OCI-LY7 (cell line): ENCODE measurements at places on chromosomes 7 and 10.

DNA sequence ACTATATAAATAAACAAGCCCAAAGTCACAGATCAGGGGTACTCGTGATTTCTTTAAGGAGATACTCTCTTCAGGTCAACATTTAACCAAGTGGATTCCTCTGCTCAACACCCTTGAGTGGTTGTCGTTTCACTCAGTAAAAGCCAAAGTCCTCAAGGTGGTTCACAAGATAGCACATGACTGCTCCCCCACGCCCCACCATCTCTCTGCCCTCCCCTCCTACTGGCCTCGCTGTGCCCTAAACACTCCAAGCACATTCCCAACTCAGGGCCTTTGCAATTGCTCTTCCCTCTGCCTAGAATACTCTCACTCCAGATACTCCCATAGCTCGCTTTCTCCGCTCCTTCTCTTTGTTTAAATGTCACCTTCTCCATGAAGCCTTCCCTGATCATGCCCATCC, 72.1 kb upstream of the FHIP2A start:
- no peak for DNase-seq

DNA sequence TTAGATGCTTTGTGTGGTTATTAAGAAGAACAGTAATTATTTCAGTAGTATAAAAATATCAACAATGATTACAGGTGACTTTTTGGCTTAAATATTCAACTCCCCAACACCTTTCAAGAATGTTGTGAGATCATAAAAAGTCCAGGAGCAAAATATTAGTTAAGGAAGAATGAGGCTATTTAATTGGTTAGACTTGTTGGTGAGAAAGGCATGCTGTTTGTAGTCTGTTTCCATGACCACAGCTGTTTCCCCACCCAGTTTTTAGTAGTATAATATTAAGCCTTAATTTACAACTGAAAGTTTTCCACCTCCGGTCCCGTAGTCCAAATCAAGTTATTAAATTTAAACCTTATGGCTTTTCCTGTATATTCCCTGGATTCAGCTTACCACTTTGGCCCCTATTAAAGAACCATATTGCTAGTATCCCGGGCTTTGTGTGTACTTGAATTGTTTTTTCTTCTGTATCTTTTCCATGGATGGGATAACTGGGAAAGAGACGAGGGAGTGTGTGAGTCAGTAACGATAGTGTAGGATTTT, 133.3 kb downstream of the CELF2 start:
- DNase-seq = no peak

- no peak for DNase-seq
Observed at GRCh38 chr7:30040938-30041337, 12.7 kb downstream of the PLEKHA8 start.

GRCh38 chr7:84617265-84618030, 422.9 kb upstream of the SEMA3A start:
- no peak for DNase-seq

GRCh38 chr10:70993051-70993450, 104.7 kb upstream of the PCBD1 start:
- no peak for DNase-seq

- DNase-seq = no peak
Observed at GRCh38 chr7:28280516-28280915, 99.9 kb upstream of the JAZF1 start.

DNA sequence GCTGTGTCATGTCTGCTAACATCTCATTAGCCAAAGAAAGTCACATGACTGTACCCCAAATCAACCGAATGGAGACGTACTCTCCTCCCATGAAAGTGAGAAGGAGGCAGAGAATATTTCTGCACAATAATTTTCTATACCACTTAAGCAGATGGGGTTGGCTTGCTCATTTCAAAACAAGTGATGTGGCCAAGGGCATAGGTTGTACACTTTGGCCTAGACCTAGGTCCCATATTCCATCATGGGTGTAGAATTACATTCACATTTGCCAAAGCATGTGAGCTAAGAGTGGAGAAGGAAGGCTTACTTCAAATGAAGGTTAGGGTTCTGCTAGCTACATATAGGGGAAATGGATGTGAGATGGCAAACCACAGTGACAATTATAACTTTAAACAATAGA, 83.0 kb downstream of the ZNF365 start:
- DNase-seq = no peak

GRCh38 chr7:117854186-117854585, 19.1 kb downstream of the CTTNBP2 start:
- DNase-seq = no peak

DNA sequence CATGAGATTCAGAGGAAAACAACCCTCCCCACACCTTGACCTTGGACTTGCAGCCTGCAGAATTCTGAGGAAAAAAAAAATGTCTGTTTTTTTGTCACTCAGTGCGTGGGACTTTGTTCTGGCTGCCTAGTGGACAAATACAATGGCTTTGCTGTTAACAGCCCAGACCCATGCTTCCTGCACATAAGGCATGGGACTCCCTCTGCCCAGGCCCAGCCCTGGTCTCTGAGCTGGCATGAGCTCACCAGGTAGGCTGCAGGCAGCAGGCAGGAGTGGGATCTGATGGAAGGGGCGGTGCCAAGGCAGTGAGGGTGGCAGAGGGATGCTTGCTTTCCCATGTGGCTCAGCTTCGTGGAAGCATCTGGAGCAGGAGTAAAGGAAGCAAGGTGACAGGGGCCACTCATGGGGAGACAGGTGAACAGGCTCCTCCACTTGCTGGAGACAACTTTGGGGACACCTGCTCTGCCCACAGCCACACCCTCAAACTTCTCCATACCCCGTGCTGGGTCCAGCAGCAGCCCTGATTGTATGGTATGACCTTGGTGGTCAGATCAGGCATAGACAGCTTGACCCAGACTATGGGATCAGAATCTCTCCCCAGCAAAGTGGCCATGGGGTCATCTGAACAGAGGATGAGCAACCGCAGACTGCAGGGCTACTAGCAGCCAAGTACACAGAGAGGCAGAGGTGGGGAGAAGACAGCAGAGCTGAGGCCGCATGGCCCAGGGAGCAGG, 27.0 kb downstream of the ANXA8 start:
- DNase-seq = no peak

DNA sequence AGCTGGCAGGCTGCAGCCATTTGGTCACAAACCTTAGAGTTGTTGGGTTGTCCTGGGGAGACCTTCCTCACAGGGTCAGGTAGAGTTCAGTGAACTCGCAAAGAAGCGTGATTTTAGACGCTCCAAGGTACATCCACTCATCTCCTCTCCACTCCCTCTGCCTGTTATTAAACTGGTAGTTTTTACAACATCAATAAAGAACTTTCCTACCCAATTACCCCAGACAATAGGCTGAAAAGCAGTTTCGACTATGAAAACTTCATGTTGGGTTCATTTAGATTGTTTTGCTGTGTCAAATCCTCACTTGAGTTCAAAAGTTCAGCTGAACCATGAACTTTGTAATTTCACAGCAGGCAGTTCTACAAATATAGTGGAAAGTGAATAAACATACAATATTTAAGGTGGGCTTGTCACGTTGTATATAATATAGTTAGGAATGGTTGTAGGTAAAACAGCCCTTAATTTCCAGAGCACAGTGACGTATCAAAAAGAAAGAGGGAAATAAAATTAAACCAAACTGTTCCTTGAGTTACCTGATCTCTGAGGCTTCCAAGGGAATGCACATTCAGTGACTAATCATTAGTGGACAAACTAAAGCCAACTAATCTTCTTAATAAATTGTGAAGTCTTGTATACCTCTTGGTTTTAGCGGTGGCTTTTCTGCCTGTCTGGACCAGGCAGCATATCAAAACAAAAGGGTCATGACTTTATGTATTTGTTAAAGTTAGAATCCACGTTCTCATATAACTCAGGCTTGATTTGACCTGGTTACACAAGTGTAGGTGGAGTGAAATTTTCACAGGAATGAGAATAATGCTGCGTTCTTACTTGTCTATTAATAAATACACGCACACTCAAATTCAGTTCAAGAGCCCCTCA, 100.5 kb downstream of the CYP26A1 start:
- DNase-seq = no peak

- DNase-seq = no peak
Observed at GRCh38 chr10:3099291-3100092, 32.1 kb downstream of the PFKP start.

DNA sequence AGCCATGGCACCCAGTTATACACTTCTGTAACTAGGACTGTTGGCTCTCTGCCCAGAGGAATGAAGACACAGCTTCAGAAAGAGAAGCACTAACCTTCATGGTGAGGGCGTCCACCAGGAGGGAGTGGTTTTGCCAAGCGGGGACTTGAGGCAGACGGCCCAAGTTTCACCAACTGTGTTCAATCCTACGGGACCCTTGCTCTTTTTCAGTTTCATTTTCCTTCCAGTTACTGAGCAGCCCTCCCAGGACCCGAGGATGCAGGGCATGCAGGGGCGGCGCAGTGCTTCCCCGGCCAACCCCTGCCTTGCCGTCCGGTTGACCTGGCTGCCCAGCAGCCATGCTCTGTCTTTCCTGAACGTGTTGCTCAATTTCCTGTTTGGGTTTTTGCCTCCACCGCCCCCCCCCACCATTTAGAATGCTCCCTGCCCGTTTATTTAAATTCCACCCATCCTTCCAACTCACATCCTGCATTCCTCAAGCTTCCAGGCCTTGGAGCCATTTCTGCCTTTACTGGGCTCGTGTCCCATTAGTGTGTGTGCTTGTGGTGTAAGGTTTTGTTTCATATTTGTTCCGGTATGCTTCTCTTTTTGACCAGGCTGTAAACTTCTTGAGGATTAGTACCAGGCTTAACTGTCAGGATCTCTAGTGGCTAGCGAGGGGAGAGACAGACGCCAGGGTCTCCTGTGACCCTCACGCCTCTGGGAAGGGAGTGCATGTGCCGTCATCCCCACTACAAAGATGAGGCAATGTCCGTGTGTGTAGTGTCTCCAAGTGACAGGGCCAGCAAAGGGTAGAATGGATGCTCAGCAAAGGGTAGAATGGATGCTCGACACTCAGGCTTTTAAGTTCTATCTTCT, 31.6 kb downstream of the IL15RA start:
- no peak for DNase-seq

DNA sequence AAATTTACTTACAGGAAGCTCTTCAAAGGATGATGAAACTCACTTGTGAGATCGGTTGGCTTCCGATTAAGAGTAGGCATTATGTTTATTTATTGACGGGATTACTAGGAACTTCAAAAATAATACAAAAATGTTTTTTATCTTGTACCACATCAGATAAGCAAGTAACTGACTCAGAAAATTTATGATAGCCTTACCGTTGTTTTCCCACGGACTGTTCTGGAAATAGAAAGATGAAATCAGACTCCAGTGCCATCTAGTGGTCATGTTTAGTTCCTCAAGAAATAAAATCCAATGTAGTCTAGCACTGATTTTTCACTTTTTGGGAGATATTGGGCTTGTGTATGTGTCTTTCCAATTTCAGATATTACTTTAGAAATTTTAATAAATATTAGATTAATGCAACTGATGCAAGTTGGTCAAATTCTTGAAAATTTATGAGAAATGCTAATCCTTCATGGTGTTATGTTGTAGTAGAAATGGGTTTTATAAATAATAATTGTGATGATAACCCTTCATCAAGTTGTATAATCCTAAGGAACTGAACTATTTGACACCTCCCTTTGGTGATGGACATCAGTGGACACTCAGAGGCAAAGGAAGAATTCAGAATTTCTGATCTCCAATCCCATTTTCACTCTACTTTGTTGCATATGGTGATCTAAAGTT, 168.8 kb downstream of the TMEM26 start:
- peak; percentile 56 for DNase-seq

DNA sequence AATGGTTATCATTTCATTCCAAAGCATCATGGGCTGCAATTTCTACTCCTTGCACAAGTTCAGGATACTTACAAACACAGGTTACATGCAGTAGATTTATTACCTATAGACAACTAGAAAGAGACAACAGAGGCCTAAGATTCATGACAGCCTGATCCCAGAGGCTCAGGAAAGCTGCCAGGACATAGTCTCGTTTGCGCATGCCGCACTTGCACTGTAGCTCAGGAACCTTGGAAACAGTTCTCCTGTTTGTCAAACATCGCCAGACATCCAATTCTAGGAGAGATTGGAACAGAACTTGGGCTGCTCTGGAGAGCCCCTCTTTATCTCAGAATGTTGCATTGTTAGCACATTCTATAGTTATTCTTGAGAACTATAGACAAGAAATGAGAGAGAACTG, 216.2 kb upstream of the CDC14C start:
- no peak for DNase-seq

DNA sequence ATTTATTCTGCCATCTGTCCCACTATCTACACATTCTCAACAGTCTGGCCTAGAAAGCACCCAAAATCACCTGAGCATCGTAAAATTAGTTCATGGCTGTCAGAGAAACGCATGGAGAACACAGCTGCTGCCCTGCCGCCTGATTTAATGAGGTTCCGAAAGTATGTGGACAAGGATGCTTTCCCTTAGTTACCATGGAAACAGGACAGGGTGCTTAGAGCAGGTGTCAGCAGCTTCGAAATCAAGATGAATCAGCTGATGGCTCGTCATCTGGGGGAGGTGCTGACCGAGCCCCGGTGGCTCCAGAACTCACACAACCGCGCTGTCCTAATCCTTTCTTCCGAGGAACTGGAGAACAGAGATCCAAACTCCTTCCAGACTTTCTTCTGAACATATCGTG, 151.5 kb downstream of the TEX36 start:
- DNase-seq = no peak

DNA sequence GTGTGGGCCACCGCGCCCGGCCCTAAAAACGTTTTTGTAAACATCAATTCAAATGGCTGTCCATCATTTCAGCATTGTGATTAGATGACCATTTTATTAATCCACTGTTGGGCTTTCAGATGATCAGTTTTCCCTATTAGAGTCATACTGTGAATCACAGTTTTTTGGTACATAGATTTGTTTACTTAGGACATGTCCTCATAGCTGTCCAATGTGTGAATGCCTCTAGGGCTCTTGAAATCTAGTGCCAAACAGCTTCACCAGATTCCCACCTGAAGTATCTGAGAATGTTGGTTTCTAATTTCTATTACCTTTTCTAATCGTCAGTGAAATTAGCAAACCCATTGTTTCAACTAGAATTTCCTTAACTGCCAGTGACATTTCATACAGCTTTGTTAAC, 66.8 kb downstream of the UPF2 start:
- no peak for DNase-seq

- no peak for DNase-seq
Observed at GRCh38 chr10:49679480-49679893, at the start of gene C10orf53. C10orf53 (plus strand) TSS chr10:49679651; CDS start chr10:49679698, 47 bp downstream.

DNA sequence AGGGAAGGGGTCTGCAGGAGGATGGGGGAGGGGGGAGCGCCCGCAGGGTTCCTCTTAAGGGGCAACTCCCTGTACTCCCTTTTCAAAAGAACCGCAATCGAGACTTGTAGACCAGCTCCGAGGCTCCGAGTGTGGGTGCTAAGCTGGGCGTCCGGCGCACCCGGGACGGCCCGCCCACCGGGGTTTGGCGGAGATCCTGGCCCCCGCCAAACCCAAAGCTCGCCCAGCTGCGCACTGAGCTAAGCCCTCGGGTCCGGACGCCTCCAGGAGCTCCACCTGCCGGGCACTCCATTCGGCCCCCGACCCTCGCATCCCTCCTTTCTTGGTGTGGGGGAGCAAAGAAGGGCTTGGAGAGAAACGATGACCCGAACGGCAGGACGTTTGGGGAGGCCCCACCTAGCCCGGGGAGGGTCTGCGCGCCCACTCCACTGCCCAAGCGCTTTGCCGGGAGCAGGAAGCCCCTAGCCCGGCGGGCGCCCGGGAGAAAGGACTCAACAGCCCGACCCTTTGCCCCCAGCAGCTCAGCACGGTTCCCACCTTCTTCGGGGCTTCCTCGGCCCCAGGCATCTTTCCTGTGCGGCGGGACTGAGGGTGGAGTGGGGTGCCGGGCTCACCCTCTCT, 651 bp downstream of the AFAP1L2 start:
- no peak for DNase-seq

GRCh38 chr10:3948843-3949242, 163.8 kb upstream of the KLF6 start:
- DNase-seq = no peak

GRCh38 chr10:92082583-92083280, 159.2 kb downstream of the BTAF1 start:
- no peak for DNase-seq
